ENCODE measurements at places on chromosomes 5 and 9. TPM values are rescaled to one million over a fixed set of nuclear protein-coding genes. Genes with fewer than 3 reads are reported as not detected.

Gene TYRP1
- 0.10 TPM for polyA plus RNA-seq

Gene GPR150
- polyA plus RNA-seq = 2.1 TPM

Gene ZNF474
- not detected for polyA plus RNA-seq

Gene CEP120
- polyA plus RNA-seq = 4.1 TPM

DNA sequence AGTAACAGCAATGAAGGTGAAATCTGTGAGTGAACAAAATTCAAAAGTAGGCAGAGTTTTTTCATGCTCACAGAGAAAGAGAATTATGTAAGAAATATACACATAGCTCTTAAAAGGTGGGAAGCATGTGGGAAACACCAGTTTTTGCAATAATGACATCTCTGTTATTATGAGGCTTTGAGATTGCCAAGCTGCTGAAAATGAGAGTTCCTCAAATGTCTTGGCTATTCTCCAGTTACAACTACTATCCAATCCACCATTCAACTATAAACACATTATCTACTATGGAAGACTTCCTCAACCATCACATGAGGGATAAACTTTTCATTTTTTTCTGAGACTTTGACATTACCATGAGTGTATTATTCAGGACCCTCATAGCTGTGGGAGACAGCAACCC is 420.8 kb upstream of the ACTBL2 start:
- DNase-seq = no peak

- peak; percentile 87 for DNase-seq
Observed at GRCh38 chr5:52989025-52989780, at the start of gene ITGA2. Gene ITGA2, plus strand, starts transcription at chr5:52989352. Its CDS starts 117 bp downstream, at chr5:52989469.

GRCh38 chr5:158283397-158283796 is 424.5 kb upstream of the CLINT1 start:
- DNase-seq = no peak

DNA sequence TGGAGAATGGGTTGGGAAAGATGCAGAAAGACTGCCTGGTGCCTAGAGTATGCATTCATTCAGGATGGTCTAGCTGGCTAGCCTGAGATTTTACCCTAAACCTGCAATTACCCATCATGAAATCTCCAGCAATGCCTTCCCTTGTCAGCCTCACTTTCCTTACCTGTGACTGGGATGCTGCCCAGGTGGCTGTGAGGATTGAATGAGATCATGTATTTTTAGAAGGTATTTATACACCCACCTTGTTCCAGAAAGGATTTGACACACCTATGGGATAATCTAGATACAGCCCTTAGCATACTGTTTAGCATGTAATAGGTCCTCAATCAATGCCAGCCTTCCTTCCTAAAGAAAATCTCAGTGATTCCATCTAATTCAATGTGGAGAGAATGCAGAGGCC is 561.4 kb downstream of the CDK5RAP2 start:
- DNase-seq = no peak
